ENCODE measurements at places on chromosomes 4 and X.
A peak's percentile ranks its signal among the peaks of the same experiment; 100 is the strongest.

- no peak for DNase-seq
These were observed 139.6 kb downstream of the AMMECR1 start for GRCh38 chrX:110178179-110178865.

- DNase-seq, result no peak
These were observed 258.6 kb downstream of the FAT4 start for GRCh38 chr4:125573368-125573767.

DNA sequence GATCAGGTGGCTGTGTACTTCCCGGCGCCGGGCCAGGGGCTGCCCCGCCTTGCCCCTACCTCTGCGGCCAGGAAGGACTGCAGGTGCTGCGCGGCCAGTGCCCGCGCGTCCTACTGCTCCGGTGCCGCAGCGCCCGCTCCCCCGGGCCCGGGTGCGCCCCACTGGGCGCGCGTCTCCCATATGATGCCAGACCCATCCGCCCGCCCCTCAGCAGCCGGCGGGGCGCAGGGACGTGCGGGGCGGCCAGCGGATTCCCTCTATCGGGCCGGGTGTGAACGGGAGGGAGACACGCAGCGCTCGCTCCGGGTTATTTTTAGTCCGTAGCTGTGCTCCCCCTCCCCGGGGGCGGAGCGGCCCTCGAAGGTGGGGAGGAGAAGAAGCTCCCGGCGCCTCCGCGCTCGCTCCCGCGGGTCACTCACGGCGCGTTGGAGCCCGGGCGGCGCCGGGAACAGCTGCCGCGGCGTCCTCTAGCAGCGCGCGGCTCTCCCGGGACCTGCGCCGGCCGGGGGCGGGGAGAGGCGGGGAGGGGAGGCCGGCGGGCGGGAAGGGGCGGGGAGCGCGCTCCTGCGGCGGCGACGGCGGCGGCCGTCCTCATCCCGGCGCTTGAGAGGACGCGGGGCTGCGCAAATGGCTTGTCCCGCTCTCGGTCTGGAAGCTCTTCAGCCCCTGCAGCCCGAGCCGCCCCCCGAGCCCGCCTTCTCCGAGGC is 103.6 kb downstream of the UCHL1 start:
- peak; percentile 52 for DNase-seq

DNA sequence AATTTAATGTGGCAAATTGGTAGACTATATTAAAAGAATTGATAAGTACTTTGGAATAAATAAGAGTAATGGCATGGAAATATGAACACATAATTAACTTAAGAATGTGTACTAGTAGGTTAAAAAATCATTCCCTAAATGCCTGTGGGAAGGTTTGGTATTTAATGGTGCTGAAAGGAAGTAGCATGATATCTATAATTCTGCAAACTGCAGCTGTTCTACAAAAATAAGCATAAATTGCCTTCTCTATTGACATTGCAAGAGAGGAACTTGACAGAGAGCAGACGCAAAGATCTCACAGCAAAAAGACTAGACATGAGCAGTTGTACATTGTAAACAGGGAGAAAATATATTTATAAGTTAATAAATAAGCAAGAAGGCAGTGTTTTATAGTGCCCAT is 752.5 kb upstream of the PCDH10 start:
- no peak for DNase-seq

DNA sequence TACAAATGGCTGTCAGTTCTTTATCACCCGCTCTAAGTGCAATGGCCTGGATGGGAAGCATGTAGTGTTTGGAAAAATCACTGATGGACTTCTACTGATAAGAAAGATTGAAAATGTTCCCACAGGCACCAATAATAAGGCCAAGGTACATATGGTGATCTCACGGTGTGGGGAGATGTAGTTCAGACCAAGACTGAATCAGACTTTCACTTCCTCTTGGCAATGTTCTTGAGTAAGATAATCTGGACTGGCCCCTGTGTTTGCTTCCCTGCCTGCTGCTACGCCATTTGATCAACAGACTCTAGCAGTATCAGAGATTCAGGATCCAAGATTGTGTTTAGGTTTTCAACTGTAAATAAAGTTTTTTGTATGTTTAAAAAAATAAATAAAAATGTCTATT is 682.2 kb upstream of the AMOT start:
- no peak for DNase-seq

- DNase-seq, result no peak
These were observed 80.0 kb upstream of the NALF2 start for GRCh38 chrX:69424161-69424560.

GRCh38 chrX:40173143-40174000 is 75.6 kb upstream of the BCOR start:
- no peak for DNase-seq

- DNase-seq, result no peak
These were observed 441.7 kb downstream of the ARAP2 start for GRCh38 chr4:35802644-35803043.

DNA sequence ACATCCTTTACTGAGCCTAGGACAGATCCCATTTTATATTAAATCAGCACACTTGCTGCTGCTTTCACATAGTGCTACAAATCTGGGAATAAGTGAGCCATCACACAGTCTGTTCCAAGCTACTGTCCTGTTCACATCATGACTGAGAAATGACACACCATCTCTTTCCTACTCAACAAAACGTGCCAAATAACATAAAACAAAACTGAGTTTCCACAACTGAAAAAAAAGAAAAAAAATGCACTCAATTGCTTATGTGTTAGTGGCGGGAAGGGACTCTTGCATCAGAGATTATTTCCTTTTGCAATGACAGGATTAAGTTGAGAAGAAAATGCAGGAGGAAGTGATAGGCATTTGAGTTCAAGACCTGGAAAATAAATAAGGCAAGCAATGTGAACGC is 109.0 kb downstream of the SHROOM4 start:
- no peak for DNase-seq
